Activated gamma-delta T cell (primary cell): ENCODE measurements at places on chromosomes 11 and 22.

DNA sequence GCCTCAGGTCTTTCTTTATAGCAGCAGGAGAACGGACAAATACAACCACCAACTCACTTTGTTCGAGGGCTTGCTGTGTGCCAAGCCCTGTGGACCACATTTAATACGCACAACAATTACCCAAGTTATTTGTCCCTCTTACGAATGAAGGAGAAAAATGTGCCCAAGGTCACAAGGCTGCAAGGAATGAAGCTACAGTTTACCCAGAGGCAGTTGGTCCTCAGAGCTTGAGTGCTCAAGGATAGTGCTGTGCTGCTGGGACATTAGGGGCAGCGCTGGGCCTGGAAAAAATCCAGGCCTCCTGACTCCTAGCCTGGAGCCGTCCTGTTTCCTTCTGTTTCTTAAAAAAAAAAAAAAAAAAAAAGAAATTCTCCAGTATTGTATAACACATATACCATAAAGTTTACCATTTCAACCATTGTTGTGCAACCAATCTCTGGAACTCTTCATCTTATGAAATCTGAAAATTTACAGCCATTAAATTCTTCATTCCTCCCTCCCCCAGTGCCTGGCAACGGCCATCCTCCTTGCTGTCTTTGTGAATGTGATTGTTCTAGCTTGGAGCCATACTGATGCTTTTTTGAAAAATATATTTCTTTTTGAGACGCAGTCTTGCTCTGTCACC, 1.0 kb upstream of the C11orf86 start:
- no peak for DNase-seq

- DNase-seq: no peak
Measured at GRCh38 chr22:35092406-35092805, 26.4 kb downstream of the ISX start.

GRCh38 chr22:46855681-46856080, 93.2 kb downstream of the TBC1D22A start:
- DNase-seq: no peak

DNA sequence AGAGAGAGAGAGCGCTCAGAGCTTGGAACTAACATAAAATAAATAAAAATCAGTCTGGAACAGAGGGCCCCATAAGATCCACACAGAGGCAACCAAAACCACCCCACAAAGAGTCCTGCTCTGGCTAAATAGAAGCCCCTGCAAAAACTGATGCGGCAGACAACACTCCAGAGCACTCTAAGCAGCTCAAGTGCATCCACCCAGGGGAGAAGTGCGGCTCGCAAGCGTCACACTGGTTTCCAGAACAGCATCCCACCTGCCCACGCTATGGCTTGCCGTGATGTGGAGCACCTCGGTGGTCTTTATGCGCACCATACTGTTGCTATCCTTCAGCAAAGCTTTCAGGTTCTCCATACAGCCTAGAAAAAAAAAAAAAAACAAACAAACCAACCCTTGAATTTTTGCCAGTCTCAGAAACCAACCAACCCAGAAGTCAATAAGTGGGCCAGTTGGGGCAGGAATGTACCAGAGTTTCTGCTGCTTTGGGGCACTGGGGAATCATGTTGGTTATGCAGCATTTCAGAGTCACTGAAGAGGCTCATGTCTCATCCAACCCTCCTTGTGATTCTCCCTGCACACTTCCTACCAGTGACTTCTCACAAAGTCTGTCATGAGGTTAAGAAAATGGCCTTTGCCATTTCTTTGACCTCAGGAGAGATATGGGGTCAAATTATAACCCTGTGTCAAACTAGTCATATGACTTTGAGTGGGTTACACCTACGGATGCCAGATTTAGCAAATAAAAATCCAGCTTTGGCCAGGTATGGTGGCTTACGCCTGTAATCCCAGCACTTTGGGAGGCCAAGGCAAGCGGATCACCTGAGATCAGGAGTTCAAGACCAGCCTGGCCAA, 3.0 kb downstream of the RSPH14 start:
- no peak for DNase-seq

GRCh38 chr11:64317325-64317960, at the start of gene TRMT112:
TSS of gene TRMT112 (minus strand) at chr11:64317559. CDS start at chr11:64317526, 33 bp downstream.
- peak; percentile 77 for DNase-seq

GRCh38 chr11:21278840-21279239, 609.5 kb downstream of the NELL1 start:
- DNase-seq: no peak

DNA sequence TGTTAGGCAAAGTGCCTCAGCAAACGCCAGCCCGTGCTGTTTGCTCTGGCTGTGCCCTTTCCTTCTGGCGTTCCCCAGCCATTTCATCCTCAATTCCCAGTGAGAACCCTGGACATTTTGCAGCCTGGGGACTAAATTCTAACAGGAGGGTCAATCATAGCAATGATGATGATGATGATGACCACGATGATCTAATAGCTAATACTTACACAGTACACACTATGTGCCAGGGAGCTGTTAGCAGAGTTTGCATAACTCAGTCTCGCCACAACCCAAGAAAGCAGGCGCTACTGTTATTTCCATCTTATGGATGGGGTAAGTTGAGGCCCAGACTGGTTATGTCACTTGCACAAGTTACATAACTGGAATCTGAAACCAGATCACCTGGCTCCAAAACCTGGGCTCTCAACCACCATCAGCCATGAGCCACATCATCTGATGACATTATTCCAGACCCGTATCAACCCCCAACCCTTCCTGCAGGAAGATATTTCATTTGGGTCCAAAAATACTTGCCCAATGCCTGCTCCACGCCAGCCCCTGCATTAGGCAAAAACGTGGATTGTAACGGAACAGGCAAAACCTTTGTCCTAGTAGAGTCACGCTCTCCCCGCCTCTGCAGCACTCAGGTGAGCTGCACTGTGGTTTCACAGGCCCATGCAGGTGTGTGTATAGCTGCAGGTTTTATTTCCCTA, 132.6 kb upstream of the SERPIND1 start:
- DNase-seq: no peak

DNA sequence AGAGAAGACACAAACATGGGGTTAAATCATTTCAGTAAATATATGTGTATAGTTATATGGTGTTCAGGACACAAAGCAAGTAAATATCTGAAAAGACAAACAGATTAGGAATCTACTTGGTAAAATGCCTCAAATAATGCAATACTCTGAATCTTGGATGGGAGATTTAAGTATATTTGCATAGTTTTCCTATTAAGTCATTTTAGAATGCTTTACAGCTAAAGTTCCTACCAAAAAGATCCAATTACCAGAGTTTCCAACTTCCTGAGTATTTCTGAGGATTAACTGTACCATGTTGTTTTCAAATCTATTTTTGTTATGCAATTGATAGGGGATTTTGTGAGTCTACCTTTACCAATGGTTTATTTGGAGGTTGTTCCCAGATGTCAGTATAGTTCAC, 424.4 kb upstream of the CCDC179 start:
- no peak for DNase-seq

- DNase-seq: no peak
Measured at GRCh38 chr11:85170184-85170583, 457.0 kb downstream of the DLG2 start.
